Putamen (tissue), 1 donor: ENCODE measurements at places on chromosomes 2 and 18.

DNA sequence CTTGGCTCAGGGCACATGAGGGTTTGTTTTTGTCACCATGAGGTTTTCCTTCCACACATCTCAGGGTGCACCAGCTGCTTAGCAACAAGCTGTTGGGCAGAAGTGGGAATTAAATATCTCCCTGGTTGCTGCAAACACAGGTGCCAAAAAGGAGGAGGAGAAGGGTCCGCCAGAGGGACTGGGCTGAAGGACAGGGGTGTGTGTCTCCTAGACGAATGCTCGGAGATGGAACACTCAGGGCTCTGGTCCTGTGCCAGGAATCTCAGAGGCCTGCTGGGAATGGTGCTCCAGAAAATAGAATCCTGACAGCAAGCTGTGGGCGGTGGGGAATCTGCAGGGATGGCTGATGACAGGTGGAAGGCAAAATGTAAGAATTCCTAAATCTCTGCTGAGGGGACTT lies 94.5 kb downstream of the VSNL1 start:
- peak; percentile 16 for DNase-seq

DNA sequence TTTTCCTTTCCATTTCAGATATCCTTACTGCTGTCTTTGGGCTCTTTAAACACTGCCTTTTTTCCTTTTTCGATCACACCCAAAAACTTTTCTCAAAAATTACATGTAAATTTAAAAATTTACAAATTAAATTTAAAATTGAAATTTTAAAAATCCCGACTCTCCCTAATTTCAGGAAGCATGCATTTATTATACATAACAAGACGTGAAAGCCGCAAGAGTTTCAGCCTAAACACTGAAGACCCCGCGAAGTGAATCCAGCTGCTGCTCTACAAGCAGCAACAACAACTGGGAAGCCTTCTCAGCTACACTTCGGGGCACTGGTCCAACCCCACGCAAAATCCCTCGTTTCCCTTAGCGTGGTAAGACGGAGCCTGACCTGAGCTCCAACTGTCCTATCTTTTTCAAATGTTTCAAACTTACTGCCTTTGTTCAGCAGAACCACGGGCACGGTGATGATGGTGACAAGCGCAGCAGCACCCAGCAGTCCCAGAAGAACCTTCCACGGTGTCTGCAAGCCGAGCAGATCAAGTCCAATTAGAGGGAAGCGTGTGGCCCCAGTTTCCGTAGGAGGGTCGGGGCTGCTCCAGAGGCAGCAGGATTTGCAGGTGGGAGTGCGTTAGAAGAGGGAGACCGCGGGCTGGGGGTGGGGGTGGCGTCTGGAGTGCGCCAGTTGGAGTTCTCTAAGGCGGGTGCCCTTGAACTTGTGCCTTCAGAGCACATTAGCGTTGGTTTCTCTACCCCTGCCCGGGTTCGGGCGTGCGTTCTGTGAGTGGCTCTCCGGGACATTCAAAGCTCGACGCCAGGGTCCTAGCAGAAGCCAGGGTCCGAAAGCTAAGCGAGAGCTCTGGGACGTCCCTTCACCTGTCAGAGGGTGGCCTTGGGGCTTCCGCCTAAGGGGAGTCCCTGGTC lies 783 bp downstream of the DPP4 start:
- no peak for DNase-seq

DNA sequence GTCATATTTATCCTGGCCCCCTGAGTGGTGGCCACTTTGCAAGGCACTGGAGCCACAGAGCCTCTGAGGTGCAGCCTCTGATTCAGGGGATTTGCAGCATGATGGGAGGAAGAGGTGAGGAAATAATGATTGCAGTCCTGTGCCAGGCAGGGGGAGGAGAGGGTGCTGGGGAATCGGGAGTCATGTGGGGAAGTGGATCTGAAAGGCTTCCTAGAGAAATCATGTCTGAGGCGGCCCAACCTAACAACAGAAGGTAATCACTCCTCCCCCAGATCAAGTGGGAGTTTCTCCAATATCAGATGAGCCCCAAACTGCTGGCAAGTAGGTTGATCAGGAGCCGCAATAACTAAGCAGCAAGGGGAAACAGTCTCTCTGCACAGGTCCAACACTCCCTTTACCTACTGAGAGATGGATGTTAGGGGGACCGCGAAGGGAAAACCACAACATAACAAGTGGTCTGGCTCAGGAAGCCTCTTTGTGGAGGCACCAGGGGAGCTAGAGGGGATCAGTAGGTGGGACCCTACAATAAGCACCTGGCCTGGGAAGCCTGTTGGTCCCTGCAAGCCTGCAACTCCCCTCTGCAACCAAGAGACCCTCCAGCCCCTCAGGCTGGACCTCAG lies 71.8 kb upstream of the NPAS2 start:
- peak; percentile 57 for DNase-seq

DNA sequence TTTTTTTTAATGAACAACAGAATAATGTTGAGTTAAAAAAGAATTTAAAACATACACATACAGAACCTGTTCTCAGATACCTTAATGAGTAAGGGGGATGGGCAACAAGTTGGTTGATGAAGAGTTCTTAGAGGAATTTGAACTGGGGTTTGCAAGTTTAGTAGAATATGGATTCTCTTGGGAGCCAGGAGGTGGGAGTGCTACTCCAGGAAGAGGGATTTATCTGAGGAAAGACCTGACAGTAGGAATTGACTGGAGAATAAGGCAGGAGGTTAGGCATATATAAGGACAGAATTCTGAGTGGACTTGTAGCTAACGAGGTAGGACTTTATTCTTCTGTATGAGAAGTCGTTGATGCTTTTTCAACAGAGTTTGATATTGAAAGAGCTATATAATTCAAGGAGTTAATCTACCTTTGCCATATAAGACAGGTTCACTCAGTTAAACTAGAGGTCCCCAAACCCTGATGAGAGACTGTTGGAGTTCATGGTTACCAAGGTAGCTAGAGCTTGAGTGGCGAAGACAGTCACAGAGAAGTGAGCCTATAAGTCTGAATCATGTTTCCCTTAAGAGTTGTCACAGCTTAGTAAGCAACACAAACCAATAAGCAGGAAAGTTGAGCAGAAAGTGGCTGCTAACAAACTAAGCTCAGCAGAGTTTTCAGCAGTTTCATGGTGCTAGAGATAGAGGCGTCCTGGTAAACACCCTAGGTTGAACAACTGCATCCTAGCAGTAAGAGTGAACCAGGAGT lies 88.2 kb downstream of the NCOA1 start:
- DNase-seq: no peak

DNA sequence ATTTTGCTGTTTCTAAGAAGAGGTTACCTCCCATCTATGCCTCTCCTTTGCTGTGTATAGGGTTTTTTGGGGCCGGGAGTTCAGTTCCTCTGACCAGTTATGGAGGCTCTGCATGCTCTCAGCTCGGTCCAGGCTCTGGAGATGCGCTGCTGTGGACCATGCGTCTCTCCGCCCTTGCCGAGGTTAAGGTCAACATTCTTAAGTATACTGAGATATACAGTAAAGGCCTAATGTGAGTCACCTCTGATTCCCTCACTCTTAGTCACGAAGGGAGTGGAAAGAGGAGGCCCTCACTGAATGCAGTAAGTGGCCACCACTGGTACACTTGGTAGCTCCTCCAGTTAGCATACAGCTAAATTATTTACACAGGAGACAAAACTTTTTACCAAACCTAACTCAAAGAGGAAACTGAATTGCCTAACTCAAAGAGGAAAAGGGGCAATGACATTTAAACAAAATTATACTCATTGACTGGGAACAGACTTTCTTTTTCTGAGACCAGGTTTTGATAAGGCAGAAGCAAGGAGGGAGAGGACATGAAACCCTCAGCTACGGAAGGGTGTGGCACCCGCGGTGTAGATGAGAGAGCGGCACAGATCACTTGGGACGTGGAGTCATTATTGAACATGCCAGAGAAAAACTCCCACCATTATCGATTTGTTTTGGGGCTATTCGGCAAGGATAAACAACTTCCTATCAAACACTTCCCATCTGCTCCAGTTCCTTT lies 98.7 kb downstream of the COPS8 start:
- no peak for DNase-seq

DNA sequence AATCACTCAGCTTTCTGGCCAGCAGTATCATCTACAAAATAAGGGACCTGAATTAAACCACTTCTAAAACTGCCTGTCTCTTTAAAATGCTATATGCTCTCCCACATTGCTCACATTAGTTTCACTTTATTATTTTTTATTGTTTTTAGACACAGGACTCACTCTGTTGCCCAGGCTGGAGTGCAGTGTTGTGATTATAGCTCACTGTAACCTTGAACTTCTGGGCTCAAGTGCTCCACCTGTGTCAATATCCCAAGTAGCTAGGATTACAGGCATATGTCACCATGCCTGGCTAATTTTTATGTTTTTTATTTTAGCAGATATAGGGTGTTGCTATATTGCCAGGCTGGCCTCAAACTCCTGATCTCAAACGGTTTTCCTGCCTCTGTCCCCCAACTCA lies 591.3 kb upstream of the ZNF804A start:
- no peak for DNase-seq

GRCh38 chr18:10497206-10497749 lies 28.5 kb upstream of the NAPG start:
- DNase-seq: no peak

GRCh38 chr2:160308476-160308875 lies 108.4 kb upstream of the ITGB6 start:
- DNase-seq: no peak

GRCh38 chr18:23133860-23134779 lies 1.2 kb upstream of the CABLES1 start:
- DNase-seq: no peak

GRCh38 chr2:167237478-167237877 lies 349.2 kb downstream of the XIRP2 start:
- DNase-seq: no peak

GRCh38 chr2:176601066-176601465 lies 331.8 kb downstream of the MTX2 start:
- DNase-seq: no peak

DNA sequence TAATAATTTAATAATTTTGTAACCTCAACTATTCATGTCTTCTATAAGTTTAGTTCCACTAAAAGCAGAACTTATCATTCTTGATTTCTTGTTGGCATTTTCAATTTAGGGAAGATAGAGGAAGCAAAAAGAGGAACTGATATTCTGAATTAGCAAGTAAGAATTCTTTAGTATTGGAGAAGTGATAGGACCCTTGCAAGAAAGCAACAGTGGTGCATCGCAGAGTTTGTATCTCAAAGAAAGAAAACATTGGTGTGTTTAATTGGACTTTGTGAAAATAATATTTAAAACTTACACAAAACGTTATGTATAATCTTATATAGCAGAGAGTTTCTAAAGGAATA lies 36.5 kb upstream of the TNFRSF11A start:
- no peak for DNase-seq

DNA sequence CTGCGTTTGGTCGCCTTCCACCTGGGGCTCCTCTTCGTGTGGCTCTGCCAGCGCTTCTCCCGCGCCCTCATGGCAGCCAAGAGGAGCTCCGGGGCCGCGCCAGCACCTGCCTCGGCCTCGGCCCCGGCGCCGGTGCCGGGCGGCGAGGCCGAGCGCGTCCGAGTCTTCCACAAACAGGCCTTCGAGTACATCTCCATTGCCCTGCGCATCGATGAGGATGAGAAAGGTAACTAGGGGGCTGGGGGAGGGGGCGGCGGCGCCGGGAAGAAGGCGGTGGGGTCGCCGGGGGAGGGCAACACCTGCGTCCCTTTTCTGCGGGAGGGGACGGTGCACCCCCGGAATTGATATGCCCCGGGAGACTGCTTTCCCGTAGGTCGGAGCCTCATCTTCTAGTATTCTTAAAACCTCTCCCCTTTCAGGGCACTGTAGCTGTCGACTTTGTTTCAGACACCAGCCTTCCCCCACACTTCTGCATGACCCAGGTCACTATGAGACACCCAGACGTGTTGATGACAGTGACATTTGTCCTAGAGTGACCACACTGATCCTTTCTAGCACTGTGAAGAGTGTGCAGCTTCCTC lies 755 bp downstream of the SPAST start:
- DNase-seq: peak; percentile 12

GRCh38 chr2:212076456-212076855 lies 462.1 kb downstream of the ERBB4 start:
- DNase-seq: no peak

DNA sequence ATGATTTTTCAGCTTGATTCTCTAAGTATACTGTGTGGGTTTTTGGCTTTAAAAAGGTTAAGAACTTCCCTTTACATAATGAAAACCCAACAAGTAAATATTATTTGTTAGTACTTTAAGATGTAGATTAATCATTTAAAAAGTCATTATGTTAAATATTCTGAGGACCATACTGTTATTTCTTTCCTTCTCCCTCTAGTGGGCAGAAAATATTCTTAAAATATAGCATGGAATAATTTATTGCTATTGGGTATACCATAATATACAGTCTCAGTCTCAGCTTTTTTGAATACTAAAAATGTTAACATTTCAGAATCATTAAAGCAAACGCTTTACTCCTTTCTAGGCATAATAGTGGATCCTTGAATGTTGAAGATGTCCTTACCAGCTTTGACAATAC lies 28.1 kb downstream of the CAMKMT start:
- DNase-seq: no peak

GRCh38 chr2:30230497-30231211 lies 680 bp upstream of the LBH start:
- no peak for DNase-seq

GRCh38 chr2:121648206-121649148 lies 785 bp downstream of the CLASP1 start:
- peak; percentile 57 for DNase-seq

GRCh38 chr2:20370191-20370590 lies 19.5 kb upstream of the PUM2 start:
- no peak for DNase-seq

DNA sequence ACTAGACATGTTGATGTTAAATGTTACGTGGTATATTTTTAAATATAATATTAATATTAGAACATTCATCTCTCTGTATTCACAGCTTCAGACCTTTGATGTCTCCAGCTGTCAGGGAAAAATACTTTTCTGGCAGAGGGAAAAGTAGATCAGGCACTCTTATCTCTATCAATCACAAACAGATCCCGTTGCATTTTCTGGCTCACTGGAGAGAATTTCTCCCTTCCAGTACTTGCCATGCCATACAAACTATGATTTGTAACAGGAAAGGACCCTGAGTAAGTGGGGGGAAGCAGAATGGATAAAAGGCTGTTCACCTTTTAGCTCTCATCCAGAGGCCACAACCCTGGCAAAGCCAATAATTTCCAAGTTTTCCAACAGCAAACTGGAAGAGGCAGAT lies 158.0 kb downstream of the TCF4 start:
- no peak for DNase-seq

DNA sequence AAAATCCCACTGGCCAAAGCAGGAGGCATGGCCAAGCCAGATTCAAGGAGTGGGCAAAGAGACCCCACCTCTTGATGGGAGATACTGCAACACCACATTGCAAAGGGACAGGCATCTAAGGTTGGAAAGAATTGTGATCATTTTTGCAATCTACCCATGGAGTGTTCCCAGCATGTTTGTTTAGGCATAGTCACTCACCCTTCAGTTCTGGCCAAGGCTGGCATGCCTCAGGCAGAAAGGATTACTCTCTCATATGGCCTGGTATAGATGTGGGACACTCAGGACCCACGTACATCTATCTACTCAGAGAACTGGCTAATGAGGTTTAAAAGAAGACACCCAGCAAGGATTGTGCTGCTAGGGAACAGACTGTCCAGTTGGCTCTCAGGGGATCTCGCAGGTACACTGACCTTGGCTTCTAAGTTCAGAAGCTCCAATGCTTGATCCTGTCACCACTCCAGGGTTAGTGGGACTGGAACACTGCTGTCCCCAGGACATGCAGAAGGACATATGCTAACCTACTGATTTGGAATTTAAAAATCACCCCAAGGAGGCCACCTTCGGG lies 183.7 kb downstream of the KLHL29 start:
- DNase-seq: no peak

- DNase-seq: no peak
These were observed 5.4 kb upstream of the TANC1 start for GRCh38 chr2:158963071-158963470.

- DNase-seq: no peak
These were observed 140.5 kb downstream of the TPO start for GRCh38 chr2:1553671-1554295.

- no peak for DNase-seq
These were observed 268.4 kb downstream of the GPD2 start for GRCh38 chr2:156704617-156705016.
